ENCODE measurements at places on chromosomes 2 and 18.

GRCh38 chr2:240960309-240960970 lies 38.0 kb upstream of the SNED1 start:
- no peak for DNase-seq

DNA sequence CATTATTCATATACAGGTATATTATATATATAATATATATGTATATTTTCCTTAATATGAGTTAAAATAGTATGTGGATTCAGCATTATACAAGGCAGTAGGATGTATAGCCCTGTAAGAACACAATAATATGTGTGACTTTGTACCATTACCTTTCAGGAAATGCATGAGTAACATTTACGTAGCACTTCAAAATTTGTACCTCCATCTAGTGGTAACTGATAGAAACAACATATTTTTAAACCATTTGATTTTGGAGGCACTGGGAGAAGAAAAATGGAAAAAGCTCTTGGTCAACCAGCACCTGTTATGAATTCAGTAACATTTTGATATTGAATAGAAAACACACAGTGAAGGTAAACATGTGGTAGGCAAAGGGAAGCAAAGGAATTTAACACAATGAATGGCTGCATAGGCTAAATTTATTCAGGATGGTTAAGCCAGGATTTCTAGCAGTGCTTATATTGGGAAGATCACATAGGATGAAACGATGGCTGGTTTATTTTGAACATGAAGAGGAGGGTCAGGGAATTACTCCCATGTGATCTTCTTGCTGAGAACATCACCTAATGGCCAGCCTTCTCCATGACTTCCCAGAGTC lies 565.5 kb downstream of the CCDC85A start:
- peak; percentile 72 for DNase-seq

- no peak for DNase-seq
Observed at GRCh38 chr18:39062426-39062825, 1496.8 kb upstream of the CELF4 start.

GRCh38 chr18:66548747-66549146 lies 55.1 kb downstream of the CDH19 start:
- DNase-seq, result no peak

GRCh38 chr18:58101291-58101794 lies 57.3 kb downstream of the NEDD4L start:
- no peak for DNase-seq
